ENCODE measurements at places on chromosomes 4 and X. TPM values are rescaled to one million over a fixed set of nuclear protein-coding genes. Genes with fewer than 3 reads are reported as not detected.

The PPBP gene
- not detected for total RNA-seq

The EVC2 gene
- 6.0 TPM for total RNA-seq

The RS1 gene
- total RNA-seq, result not detected

The EGF gene
- total RNA-seq, result not detected

The CT45A3 gene
- total RNA-seq, result not detected

GRCh38 chr4:13535708-13536361 is 8.5 kb downstream of the NKX3-2 start:
- no peak overlapping the region for H3K4me3 ChIP-seq
- H3K27ac ChIP-seq, result no peak overlapping the region
- H3K36me3 ChIP-seq, result no peaks in the 10 kb centered on the region
- no peak for DNase-seq
- H3K4me1 ChIP-seq, result no peaks in the 10 kb centered on the region

- peaks cover 6% of the 10 kb centered on the region for H3K36me3 ChIP-seq
- no peak for DNase-seq
- H3K27ac ChIP-seq, result no peak overlapping the region
Observed at GRCh38 chrX:75303795-75304194, 29.9 kb downstream of the UPRT start.

- H3K36me3 ChIP-seq, result no peaks in the 10 kb centered on the region
- H3K4me1 ChIP-seq, result peaks cover 11% of the 10 kb centered on the region
- H3K27me3 ChIP-seq, result peaks cover 30% of the 10 kb centered on the region
- no peak for DNase-seq
Observed at GRCh38 chrX:19840899-19841648, 46.3 kb downstream of the SH3KBP1 start.

GRCh38 chrX:22686138-22686541 is 313.6 kb upstream of the DDX53 start:
- H3K27ac ChIP-seq, result peak overlapping the region; percentile 39
- H3K27me3 ChIP-seq, result peaks cover 60% of the 10 kb centered on the region
- no peak overlapping the region for H3K4me3 ChIP-seq
- H3K36me3 ChIP-seq, result no peaks in the 10 kb centered on the region
- H3K4me1 ChIP-seq, result no peaks in the 10 kb centered on the region

DNA sequence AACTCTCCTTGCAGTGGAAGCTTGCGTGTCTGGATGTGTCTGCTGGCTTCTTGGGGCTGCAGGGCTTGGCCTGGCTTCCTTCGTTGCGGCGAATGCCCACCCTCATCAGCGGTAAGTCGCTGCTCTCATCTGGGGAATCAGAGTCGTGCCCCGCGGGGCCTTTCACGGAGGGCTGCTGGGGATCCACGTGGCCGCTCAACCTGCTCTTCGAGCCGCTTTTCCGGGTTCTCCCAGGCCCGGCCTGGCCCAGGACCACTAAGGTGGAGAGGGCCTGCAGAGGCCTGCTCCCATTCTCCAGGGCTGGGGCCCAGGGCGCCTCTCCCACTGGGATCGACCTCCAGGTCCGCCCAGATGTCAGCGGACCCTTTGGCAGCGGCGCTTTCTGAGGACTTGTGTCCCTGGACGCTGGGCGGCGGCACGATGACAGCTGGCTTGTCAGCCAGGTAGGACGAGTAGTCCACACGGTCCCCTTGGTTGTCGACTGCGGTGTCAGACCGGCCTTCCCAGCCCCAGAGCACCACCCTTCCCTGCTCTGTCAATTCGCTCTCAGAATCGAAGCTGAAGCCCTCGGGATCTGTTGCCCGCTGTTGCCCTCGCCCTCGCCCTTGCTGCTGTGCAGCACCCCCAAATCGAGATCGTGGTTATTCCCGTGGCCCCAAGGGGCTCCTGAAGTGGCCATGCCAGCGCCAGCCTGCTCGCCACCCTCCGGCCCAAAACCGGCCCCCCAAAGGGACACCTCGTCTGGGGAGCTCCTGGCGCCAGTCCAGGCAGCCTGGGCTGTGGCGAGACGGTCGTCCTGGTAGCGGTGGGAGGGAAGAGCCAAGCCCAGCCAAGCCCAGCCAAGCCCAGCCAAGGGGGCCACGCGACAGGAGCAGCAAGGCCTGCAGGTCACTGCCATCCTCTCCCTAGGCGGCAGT is 37.8 kb upstream of the NHSL2 start:
- H3K36me3 ChIP-seq, result no peaks in the 10 kb centered on the region
- DNase-seq, result no peak
- no peak overlapping the region for H3K4me3 ChIP-seq
- H3K4me1 ChIP-seq, result no peaks in the 10 kb centered on the region
- H3K27ac ChIP-seq, result no peak overlapping the region

All from MCF 10A (cell line).